GM23248 (cell line): ENCODE measurements at places on chromosomes 2 and 18. TPM values are rescaled to one million over a fixed set of nuclear protein-coding genes. Genes with fewer than 3 reads are reported as not detected.

DNA sequence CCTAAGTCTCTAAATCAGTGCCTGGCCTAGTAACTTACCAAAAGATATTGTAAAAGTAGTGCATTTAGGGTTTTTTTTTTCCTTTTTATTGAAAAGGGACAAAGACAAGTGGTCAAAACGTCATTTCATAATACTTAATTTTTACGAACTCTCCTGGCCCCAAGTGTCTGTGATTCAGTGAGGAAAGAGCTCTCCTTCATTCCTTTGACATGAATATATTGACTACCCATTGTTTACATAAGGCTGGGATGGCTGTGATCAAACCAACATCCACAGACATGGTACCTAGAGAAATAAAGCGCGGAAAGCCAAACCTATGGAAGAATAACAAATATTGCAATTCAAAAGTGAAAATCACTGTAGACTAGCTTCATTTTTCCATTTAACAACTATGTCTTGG lies 198.4 kb downstream of the BABAM2 start:
- H3K36me3 ChIP-seq = no peaks in the 10 kb centered on the region
- H3K27ac ChIP-seq = peak overlapping the region; percentile 2; the same call in 1 of the 2 replicates
- H3K4me1 ChIP-seq = peaks cover 24% of the 10 kb centered on the region
- no peak overlapping the region for H3K4me3 ChIP-seq
- no peaks in the 10 kb centered on the region for H3K27me3 ChIP-seq

DNA sequence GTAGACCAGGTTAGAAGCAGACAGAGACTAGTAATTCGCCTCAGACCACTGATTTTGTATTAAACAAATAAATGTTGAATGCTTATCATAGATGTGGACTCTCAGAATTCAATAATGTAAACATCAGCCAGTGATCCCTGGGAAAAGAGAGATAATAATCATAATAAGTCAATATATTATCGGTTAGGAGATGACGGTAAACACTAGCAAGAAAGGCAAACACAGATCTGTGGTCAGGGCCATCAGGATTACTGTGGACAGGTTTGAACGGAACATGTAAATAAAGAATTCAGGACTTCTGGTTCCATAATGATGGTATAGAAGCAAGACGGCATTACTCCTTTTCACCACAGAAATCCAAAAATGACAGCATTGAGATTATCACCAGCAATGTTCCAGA lies 861.6 kb downstream of the CBLN2 start:
- no peaks in the 10 kb centered on the region for H3K36me3 ChIP-seq
- no peaks in the 10 kb centered on the region for H3K27me3 ChIP-seq
- DNase-seq = no peak
- H3K4me1 ChIP-seq = no peaks in the 10 kb centered on the region
- H3K4me3 ChIP-seq = no peak overlapping the region

The WDR12 gene
- 16.2 and 45.8 TPM in 2 replicates for total RNA-seq

DNA sequence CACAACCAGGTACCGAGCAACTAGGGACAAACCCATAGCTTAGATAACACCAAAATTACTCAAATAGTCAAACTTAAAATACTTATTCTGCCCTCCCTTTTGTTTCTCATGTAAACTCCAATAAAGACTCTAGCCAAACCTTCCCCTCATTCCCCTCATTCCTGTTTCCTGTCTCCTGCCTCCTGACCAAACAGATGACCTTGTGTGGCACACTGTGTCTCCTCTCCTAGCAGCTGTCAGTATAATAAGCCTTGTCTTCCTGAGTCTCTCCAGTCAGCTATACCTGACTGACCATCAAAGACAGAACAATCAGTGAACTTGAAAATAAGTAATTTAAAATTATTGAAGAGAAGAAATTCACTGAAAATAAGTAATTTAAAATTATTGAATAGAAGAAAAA lies 14.3 kb downstream of the SULT1C4 start:
- no peaks in the 10 kb centered on the region for H3K27me3 ChIP-seq
- no peak for DNase-seq
- H3K4me1 ChIP-seq = no peaks in the 10 kb centered on the region
- no peaks in the 10 kb centered on the region for H3K36me3 ChIP-seq
- H3K4me3 ChIP-seq = no peak overlapping the region
- H3K27ac ChIP-seq = no peak overlapping the region

DNA sequence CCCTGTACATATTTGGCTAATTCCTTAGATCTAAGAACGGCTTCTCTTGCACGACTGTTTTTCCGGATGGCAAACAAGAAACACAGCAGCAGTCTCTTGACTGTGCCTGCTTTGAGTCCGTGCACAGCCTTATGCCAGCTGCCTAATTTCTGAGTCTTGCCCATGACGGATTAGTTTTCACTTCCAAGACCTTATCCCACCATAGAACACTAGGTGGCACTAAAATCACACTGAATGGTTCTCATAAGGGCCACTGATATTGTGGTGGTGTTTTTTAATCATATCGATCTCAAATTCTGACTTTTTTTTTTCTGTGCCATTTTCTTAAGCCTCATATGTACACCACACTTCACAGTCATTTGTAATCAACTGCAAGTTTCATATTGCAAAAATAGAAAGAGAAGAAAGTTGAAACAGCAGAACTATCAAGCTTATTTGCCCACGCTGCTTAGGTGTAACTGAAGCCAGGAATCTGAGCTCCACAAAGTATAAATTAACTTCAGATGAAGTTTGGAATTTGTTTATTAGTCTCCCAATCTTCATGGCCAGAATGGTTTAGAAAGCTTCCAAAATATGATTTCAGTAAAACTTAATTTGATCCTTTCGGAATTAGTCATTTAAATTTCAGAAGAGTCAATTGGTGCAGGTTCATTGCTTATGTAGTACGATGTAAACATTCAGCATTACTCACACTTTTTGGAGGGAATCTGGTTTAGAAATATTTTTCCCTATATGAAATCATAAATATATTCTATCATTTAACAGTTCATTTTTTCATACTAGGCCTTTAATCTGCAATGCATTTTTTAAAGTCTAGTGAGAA lies 45.5 kb upstream of the SCN7A start:
- H3K27ac ChIP-seq = no peak overlapping the region
- peaks cover 4% of the 10 kb centered on the region for H3K4me1 ChIP-seq
- no peaks in the 10 kb centered on the region; the same call in 1 of the 2 replicates for H3K27me3 ChIP-seq
- H3K4me3 ChIP-seq = peak overlapping the region; percentile 27
- peak; percentile 63 for DNase-seq

- peak overlapping the region; percentile 51 for H3K27ac ChIP-seq
- peaks cover 41% of the 10 kb centered on the region for H3K4me1 ChIP-seq
- no peak for DNase-seq
- H3K36me3 ChIP-seq = no peaks in the 10 kb centered on the region
Observed at GRCh38 chr2:60486067-60486466, 67.4 kb downstream of the BCL11A start.

DNA sequence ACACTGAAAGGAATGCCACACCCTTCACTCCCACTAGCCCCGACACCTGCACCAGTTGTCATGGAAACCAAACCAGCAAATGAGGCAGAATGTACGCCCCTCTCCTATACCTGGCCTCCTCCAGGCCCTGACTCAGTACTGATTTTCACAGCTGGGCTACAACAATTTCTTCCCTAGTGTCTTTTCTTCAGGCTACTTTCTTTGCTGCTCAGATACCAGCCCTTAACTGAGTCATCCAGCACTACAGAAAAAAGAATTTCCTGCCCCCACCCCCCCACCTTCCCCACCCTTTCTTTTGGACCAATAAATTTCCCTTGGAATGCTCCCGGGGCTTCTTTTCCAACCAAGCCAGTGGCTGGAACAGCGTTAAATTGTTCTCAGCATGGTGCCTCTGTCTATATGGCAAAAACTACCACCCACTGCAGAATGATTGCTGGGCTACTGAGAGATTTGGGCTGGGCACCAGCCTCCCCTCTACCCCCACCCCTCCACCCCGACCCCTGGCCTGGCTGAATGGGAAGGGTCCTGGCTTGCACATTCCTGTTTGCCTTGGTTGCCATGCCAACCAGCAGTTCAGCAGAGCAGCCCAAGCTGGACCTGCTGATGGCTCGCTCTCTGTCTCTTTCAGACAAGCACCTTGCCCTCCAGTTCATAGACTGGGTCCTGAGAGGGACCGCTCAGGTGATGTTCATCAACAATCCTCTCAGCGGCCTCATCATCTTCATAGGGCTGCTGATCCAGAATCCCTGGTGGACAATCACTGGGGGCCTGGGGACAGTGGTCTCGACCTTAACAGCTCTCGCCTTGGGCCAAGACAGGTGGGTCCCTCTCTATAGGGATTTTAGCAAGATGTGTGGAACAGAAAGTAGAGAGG lies 11.3 kb downstream of the SLC14A2 start:
- no peaks in the 10 kb centered on the region for H3K36me3 ChIP-seq
- H3K4me1 ChIP-seq = peaks cover 26% of the 10 kb centered on the region
- H3K4me3 ChIP-seq = peak overlapping the region; percentile 22; the same call in 1 of the 2 replicates
- DNase-seq = peak; percentile 69
- H3K27ac ChIP-seq = 0 out of 2 replicates have a peak overlapping the region, but pooled peaks have one; percentile 14

GRCh38 chr2:195488567-195488966 lies 168.5 kb upstream of the SLC39A10 start:
- H3K4me1 ChIP-seq = peaks cover 16% of the 10 kb centered on the region
- DNase-seq = peak; percentile 10
- H3K27ac ChIP-seq = no peak overlapping the region
- no peaks in the 10 kb centered on the region for H3K36me3 ChIP-seq
- no peaks in the 10 kb centered on the region for H3K27me3 ChIP-seq

The SETBP1 gene
- 4.1 and 5.2 TPM in 2 replicates for total RNA-seq

DNA sequence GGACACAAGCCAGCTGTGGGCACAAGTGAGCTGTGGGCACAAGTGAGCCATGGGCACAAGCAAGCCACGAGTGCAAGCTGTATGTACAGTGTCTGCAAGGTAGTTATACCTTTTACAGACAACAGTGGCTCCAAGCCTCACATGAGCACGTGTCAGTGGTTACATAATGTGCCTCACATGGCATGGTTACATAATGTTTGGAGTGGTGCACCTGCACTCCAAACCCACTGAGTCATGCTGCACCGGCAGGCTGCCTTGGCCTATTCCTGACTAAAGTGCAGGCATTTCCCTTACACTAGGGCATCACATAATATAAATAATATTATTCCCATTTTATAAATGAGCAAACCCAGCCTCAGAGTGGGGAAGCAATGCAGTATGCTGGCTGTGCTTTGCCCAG lies 62.6 kb downstream of the MARCO start:
- H3K27ac ChIP-seq = no peak overlapping the region
- H3K36me3 ChIP-seq = no peaks in the 10 kb centered on the region
- peaks cover 27% of the 10 kb centered on the region for H3K27me3 ChIP-seq
- no peaks in the 10 kb centered on the region for H3K4me1 ChIP-seq

The ST6GAL2 gene
- total RNA-seq = not detected in 2 replicates

The TEX44 gene
- not detected in 2 replicates for total RNA-seq

The CNDP1 gene
- total RNA-seq = not detected in 2 replicates

- H3K36me3 ChIP-seq = no peaks in the 10 kb centered on the region
- no peak overlapping the region for H3K4me3 ChIP-seq
- peaks cover 13% of the 10 kb centered on the region for H3K4me1 ChIP-seq
- H3K27me3 ChIP-seq = no peaks in the 10 kb centered on the region
Observed at GRCh38 chr18:41881285-41881684, 73.7 kb upstream of the PIK3C3 start.

DNA sequence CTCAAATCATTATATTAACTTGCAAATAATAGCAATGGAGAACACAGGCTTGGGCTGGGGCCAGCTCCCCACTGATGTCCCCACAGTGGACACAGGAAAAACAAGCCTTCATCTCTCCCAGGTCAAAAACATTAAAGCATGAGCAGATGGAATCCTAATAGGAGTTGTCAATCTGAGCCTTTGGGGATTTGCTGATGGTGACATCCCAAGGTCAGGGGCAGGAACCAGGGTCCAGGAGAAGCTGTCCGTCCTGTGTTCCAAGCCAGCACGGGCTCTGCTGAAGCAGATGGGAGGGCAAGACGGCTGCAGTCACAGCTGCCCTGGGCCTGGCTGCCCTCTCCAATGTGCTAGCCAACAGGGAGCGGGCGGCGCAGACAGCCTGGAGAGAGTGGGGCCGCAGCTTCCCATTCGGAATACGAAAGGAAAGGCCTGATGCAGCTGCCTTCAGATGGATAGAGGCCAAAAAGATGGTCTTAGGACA lies 135.5 kb downstream of the NDUFA10 start:
- H3K27ac ChIP-seq = no peak overlapping the region
- H3K4me1 ChIP-seq = no peaks in the 10 kb centered on the region
- H3K4me3 ChIP-seq = no peak overlapping the region
- no peaks in the 10 kb centered on the region for H3K27me3 ChIP-seq
- H3K36me3 ChIP-seq = no peaks in the 10 kb centered on the region
- DNase-seq = no peak

The UNC80 gene
- not detected in 2 replicates for total RNA-seq

- DNase-seq = no peak
- no peak overlapping the region for H3K4me3 ChIP-seq
- H3K27ac ChIP-seq = no peak overlapping the region
- H3K36me3 ChIP-seq = no peaks in the 10 kb centered on the region; the same call in 1 of the 2 replicates
Observed at GRCh38 chr2:113257516-113258264, 21.0 kb downstream of the PAX8 start.

DNA sequence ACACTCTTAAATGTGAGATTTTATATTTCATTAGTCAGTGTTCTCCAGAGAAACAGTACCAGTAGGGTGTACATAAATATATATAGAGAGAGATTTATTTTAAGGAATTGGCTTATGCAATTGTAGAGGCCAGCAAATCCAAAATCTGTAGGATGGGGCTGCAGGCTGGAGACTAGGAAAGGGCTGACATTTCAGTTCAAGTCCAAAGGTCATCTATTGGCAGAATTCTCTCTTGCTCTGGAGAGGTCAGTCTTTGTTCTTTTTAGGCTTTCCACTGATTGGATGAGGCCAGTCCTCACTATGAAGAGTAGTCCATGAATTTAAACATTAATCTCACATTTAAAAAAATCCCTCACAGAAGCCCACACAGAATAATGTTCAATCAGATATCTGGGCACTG lies 170.8 kb upstream of the NCKAP5 start:
- no peaks in the 10 kb centered on the region for H3K36me3 ChIP-seq
- no peak overlapping the region for H3K27ac ChIP-seq
- H3K27me3 ChIP-seq = no peaks in the 10 kb centered on the region
- DNase-seq = no peak
- H3K4me3 ChIP-seq = no peak overlapping the region

- no peak overlapping the region for H3K27ac ChIP-seq
- no peak overlapping the region for H3K4me3 ChIP-seq
- H3K4me1 ChIP-seq = no peaks in the 10 kb centered on the region
- H3K27me3 ChIP-seq = no peaks in the 10 kb centered on the region
- no peaks in the 10 kb centered on the region for H3K36me3 ChIP-seq
Observed at GRCh38 chr2:164568317-164568716, 53.0 kb downstream of the GRB14 start.

The LRRFIP1 gene
- 56.8 and 84.4 TPM in 2 replicates for total RNA-seq

DNA sequence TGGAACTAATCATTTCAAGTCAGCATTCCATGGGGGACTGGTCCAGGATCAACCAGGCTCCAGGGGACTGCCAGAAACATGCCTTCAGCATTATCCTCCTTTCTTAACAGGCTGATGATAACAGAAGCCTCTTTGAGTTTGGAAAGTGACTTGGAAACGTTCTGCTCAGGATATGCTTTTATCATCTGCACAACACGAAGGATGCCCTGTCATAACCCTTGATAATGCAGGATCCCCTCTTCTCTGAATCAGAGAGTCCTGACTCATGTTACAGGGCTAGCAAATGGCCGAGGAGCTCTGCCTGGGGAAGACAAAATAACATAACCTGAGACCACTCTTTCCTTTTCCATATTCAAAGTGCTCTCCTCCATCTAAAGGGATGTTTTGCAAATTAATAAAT lies 6.7 kb downstream of the SCYGR3 start:
- H3K4me3 ChIP-seq = no peak overlapping the region
- no peaks in the 10 kb centered on the region for H3K4me1 ChIP-seq
- H3K36me3 ChIP-seq = no peaks in the 10 kb centered on the region
- no peaks in the 10 kb centered on the region for H3K27me3 ChIP-seq
- H3K27ac ChIP-seq = no peak overlapping the region
